ENCODE measurements at places on chromosomes 7 and 10.

DNA sequence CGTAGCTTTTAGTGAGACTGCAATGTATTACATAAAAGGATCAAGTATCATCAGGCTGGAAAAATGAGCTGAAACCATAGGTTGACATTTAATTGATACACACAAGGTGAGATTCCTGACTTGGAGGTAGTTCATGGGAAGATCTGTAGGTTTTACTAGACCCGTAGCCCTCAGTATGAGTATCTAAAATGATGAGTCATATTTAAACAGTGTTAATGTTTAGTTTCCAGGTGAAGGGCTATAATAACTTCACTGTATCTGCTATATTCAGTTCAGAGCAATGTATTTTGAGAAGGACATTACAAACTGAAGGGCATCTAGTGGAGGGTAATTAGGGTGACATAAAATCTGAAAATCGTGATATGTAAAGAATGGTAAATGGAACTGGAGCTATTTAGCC, 35.0 kb downstream of the ENTPD1 start:
- no peak for DNase-seq

GRCh38 chr10:88395677-88396076, 187.4 kb downstream of the RNLS start:
- no peak for DNase-seq

GRCh38 chr10:43036481-43037428, 40.1 kb upstream of the RET start:
- DNase-seq, result no peak

GRCh38 chr10:114042895-114043531, 653 bp upstream of the ADRB1 start:
- peak; percentile 20 for DNase-seq

GRCh38 chr7:139591550-139592195, 68.2 kb downstream of the CLEC2L start:
- DNase-seq, result no peak

DNA sequence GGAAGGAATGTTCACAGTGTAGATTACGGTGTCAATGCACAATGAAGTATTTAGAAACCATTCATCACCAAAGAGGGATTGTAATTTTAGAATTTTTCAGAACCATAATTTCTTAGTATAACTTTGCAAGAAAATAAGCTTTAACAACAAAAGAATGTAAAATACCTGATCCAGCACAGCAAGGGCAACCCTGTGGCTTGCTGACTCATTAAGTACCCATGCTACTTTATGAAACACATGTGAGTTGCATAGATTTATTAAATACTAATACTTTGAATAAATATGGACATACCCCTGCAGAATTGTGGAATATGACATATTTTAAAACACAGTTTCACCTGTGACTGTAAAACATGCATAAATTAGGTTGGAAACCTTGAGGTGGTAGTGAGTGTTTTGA, 281.3 kb downstream of the ZNF248 start:
- DNase-seq, result no peak

GRCh38 chr7:92461027-92462003, 14.0 kb downstream of the GATAD1 start:
- peak; percentile 46 for DNase-seq

DNA sequence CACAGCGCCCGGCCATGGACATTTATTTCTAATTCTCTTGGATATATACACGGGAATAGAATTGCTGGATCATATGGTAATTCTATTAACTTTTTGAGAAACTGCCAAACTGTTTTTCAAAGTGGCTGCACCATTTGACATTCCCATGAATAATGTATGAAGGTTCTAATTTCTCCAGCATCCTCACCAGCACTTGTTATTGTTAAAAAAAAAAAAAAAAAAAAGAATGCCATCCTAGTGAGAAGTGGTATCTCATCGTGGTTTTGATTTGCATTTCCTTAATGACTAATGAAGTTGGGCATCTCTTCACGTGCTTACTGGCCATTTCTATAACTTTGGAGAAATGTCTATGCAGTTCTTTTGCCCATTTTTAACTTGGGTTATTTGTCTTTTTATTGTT, 13.5 kb downstream of the CNNM2 start:
- DNase-seq, result no peak

- DNase-seq, result peak; percentile 88
Measured at GRCh38 chr10:15462253-15462897, 91.3 kb upstream of the FAM171A1 start.

DNA sequence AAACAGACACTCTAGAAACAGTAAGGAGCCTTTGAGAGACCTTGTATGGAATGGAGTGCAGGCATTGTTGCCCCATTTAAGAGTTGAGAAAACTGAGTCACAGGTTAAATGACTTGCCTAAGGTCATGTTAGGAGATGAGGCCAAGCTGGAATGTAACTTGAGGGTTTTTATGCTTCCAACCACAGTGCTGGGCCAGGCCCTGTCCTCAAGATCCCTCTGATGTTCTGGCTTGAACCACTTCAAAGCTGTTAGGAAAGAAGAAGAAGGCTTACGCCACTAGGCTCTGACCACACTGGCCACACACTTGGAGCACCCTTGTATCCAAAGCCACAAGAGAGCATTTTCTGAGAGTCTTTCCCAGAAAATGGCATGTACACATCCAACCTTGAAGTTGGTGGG, 42.7 kb downstream of the PLAU start:
- DNase-seq, result peak; percentile 50

DNA sequence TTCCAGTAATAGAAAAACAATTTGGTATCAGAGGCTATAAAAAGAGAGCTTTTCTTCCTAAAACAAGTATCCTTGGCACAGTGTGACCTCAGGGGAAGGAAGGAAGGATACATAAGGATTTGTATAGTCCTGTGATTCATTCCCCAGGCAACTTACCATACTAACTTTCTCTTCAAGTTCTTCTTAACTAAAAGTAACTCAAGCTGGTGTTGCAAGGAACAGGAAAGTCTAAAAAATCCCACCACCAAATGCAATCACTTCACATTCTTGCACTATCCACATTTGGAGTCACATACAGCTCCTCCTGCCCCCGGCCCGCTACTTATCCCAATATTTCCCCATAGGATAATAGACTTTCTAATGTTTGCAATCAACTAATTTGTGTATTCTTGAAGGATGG, 84.8 kb downstream of the PRKAG2 start:
- DNase-seq, result no peak

GRCh38 chr10:116838143-116838725, 11.1 kb upstream of the ENO4 start:
- DNase-seq, result no peak

DNA sequence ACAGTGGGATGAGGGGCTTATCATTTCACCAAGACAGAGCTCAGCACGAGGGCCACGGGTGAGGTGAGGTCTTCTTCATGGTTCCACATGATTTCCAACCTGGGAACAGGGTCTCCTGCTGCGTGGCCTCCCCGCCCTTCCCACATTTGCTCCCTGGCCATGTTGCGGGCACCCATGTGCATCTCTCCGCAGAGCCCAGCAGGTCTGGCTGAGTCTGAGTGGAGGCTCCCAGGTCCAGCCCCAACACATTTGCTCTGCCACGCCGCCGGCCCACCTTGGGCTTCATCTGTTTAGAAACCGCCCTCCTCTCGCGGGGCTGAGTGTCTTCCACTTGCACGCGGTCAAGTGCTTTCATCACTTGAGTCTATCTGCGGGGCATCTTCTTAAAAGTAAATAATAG, 14.8 kb upstream of the PRKAR1B start:
- no peak for DNase-seq

DNA sequence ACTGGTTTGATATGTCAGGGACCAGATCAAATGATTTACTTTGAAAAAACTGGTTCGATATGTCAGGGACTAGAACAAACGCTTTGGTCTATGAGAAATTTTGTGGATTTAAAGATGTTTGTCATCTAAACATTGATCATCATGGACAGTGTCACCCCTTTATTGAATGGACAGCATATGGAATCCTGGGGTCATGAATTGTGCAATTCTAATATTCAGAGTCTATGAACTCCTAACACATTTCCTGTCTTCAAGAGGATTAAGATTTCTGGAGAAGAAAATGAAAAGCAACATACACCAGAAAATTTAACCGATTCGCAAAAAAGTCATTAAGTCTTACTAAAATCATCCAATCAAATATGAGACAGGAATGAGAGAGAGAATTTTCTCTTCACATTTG, 106.4 kb upstream of the FAM133B start:
- DNase-seq, result no peak

DNA sequence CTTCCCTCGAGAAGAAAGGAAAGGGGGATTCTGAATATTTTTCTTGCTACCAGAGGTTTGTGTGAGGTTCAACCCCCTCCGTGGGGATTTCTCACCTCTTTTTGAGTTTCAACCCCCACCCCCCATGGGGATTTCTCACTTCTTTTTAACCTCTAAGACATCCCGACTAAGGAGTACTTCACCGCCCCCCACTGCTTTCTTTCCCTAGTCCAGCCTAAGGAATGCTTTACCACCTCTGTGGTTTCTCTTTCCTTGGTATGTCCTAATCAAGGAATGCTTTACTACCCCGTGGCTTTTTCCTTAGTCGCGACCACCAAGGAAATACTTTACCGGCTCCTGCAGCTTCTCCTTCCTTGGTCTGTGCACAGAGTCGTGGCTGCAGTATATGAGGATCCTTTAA, 149.4 kb downstream of the LYZL1 start:
- peak; percentile 47 for DNase-seq

DNA sequence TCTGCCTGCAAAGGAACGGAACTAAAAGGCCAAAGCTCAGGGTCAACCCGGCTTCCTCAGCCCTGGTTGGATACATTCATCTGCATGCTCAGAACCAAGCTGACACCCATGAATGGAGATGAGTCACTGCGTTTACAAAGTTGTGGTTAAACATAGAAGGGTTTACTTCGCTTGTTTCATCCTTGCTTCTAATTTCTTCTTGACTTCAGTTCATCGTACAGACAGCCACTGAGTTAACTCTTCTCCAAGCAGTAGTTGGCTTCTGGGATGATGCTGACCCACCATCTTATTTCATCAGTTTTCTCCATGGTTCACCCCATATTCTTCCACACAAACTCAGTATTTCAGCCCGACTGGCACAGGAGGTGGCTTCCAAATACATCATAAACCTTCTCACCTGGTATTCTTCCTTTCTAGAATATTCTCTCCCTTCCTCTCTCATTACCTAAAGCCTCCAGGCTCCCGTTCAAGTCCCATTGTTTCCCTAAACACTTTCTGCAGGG, 166.3 kb upstream of the RNF32 start:
- DNase-seq, result peak; percentile 42

- DNase-seq, result peak; percentile 12
Measured at GRCh38 chr7:70506434-70506833, 625.5 kb upstream of the GALNT17 start.

- DNase-seq, result no peak
Measured at GRCh38 chr10:113970641-113971040, 73.0 kb upstream of the ADRB1 start.

- no peak for DNase-seq
Measured at GRCh38 chr7:76394957-76395356, 14.5 kb downstream of the SSC4D start.

DNA sequence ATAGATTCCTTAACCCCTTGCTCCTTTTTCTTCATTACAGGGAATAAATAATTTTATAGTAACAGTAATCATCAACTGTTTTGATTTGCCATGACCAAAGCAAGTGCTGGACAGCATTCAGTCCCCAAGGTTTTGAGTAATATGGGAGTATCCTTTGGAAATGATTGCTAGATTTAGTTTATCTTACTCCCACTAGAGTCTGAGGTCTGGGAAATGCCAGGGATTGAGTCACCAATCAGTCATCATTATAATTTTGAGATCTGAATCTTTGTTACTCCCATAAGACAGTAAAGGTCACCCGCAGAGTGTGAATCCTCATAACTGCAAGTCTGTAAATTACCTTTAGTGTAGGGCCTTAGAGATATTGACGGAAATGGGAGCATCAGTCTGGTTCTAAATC, 133.7 kb upstream of the SEMA3E start:
- DNase-seq, result peak; percentile 7

DNA sequence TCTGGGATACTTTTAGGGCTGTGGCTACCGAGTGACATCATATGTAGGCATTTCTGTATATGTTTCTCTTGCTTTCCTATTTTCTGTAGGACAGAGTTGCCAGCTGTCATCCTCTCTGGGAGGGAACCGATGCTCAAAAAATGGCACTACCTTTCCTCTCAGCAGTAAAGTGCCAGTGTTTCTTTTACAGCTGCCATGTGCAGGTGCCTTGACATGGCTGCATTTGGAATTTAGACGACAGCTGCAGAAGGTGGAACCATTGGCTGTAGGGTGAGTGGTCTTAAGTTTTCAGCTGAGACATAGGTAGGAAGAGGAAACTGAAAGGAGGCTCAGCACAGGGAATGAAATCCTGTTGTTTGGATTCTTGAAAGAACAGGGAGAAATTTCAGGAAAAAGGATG, 20.2 kb upstream of the RPA3 start:
- no peak for DNase-seq

DNA sequence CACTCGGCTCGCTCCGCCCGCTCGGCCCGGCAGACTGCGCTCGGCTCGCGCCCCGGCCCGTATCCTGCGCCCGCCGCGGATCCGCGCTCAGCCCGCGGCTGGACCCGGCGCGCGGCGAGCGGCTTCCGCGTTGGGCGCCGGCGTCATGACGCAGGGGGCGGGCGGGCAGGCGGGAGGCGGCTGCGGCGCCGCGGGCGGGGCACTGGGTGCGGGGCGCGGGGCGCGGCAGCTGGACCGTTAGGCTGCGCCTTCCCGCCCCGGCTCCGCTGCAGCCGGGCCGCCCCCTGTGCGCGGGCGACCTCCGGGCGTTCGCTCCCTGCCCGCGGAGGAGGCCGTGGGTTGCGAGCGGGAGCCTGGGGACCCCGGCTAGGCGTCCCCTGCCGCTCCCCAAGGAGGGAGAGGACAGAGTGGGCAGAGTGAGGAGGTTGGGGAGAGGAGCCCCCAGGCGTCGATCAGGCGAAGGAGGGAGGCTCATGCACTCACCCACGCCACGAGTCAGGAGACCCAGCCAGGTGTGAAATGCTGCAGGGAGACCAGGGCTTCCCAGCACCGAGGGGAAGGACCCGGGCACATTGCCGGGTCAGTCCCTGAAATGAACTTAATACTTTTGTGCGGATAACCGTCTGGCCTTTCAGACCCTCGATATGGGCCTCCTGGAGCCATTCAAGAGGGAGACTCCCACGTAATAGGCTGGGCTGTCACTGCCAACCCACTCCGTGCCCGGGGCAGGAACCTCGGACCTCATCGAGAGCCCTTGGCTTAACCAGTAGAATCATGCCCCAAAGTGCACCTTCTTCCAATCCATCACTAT, at the start of gene PIP4K2A:
Gene PIP4K2A, minus strand, starts transcription at position 100 of the 811 bp plus-strand sequence. CDS start 252 bp downstream, outside the sequence.
- peak; percentile 84 for DNase-seq

GRCh38 chr10:76901701-76902100, 735.9 kb downstream of the KCNMA1 start:
- no peak for DNase-seq

- DNase-seq, result peak; percentile 91
Measured at GRCh38 chr10:71999360-72000072, 35.3 kb downstream of the CHST3 start.

DNA sequence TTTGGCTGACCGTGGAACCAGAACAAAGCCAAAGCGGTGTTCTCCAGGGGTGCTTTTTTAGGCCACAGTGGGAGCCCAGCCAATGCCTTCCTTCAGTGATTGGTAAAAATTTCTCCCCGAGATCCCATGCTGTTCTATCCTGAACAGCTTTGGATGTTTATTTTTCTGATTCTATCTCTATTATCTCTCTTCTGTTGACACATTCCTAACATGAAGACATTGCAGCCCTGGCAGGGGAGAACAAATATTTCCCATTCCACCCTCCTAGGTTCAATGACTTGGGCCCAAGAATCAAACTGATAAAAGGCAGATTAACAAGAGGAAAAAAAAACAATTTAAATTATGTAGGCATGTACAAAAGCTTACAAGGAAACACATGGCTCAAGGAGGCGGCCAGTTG, 162.7 kb downstream of the PFKFB3 start:
- peak; percentile 31 for DNase-seq
